Tracheal epithelial cell (primary cell): ENCODE measurements at places on chromosomes 2 and 18. TPM values are rescaled to one million over a fixed set of nuclear protein-coding genes. Genes with fewer than 3 reads are reported as not detected.

Gene C2orf68
- total RNA-seq: 16.0 and 20.0 TPM in 2 replicates

Gene SCYGR4
- not detected in 2 replicates for total RNA-seq

Gene MEMO1
- 35.2 and 64.4 TPM in 2 replicates for total RNA-seq

Gene WDR35
- total RNA-seq: 6.6 and 8.2 TPM in 2 replicates

Gene FEV
- not detected in 2 replicates for total RNA-seq

Gene ATP8B1
- total RNA-seq: 29.2 and 39.0 TPM in 2 replicates

Gene CCDC102B
- total RNA-seq: 0.96 TPM in 1 of 2 replicates, not detected in the other

Gene GLI2
- total RNA-seq: under 0.01 and 0.21 TPM in 2 replicates

Gene EVA1A
- total RNA-seq: 6.2 and 44.8 TPM in 2 replicates

Gene CACNB4
- under 0.01 and 0.21 TPM in 2 replicates for total RNA-seq

Gene SCYGR8
- not detected in 2 replicates for total RNA-seq

Gene RAB11FIP5
- 35.8 and 45.3 TPM in 2 replicates for total RNA-seq

Gene ERICH2
- total RNA-seq: 0.72 and 7.0 TPM in 2 replicates

Gene LOXL3
- 0.21 and 1.4 TPM in 2 replicates for total RNA-seq

Gene UPP2
- total RNA-seq: not detected in 2 replicates

Gene CFC1
- not detected in 2 replicates for total RNA-seq

Gene GKN2
- not detected in 2 replicates for total RNA-seq

Gene TACR1
- total RNA-seq: not detected in 2 replicates

Gene NCOA1
- 4.3 and 5.8 TPM in 2 replicates for total RNA-seq

Gene POTEI
- not detected in 2 replicates for total RNA-seq

Gene CPS1
- total RNA-seq: 19.8 and 21.4 TPM in 2 replicates

Gene UGT1A8
- total RNA-seq: under 0.01 and 0.43 TPM in 2 replicates

Gene SPP2
- not detected in 2 replicates for total RNA-seq

Gene CD8B2
- total RNA-seq: not detected in 2 replicates

Gene NPPC
- total RNA-seq: 0.24 TPM in 1 of 2 replicates, not detected in the other

Gene TTN
- total RNA-seq: under 0.01 TPM in 1 of 2 replicates, not detected in the other

Gene WDSUB1
- total RNA-seq: 4.6 and 6.8 TPM in 2 replicates

Gene RPRD1A
- 76.1 and 98.0 TPM in 2 replicates for total RNA-seq

Gene BIN1
- total RNA-seq: 19.0 and 39.0 TPM in 2 replicates
